ENCODE measurements at places on chromosomes 5 and 9.

- DNase-seq: no peak
Measured at GRCh38 chr9:89358985-89359384, 40.7 kb downstream of the SECISBP2 start.

- DNase-seq: no peak
Measured at GRCh38 chr5:6861667-6862066, 148.4 kb downstream of the TENT4A start.

GRCh38 chr5:169494941-169495548 lies 88.5 kb upstream of the SPDL1 start:
- DNase-seq: no peak

GRCh38 chr9:34983209-34983608 lies 6.3 kb upstream of the DNAJB5 start:
- DNase-seq: no peak

DNA sequence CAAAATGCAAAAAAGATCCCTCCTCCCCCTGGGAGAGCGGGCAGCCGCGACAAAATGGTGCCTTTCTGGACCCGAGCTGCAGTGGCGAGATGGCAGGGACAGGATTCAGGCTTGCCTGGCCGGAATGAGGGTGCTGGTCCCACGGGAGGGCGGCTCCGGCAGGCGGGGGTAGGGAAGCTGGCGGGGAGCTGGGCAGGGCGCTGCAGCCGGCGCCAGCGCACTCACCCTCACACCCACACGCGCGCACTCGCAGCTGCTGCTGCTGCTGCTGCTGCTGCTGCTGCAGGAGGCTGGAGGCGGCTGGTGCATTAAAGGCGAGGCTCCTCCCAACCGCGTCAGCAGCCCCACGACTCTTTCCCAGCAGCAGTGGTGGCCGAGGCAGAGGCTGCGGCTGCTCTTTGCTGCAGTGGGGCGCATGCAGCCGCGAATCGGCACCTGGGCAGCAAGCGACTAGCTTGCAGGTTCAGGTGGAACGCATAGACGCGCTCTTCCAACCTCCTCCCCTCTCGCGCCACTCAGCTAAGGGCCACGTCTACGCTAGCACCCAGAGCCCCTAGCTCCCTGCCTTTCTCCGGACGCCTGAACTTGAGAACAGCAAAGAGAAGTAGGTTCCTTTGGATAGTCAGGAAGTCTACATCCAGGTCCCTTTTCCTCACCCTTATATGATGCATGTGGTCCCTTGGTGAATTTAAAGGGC lies at the start of gene PPP2R2B:
Gene PPP2R2B (minus strand): TSS at position 282 of the 697 bp plus-strand sequence.
- no peak for DNase-seq

DNA sequence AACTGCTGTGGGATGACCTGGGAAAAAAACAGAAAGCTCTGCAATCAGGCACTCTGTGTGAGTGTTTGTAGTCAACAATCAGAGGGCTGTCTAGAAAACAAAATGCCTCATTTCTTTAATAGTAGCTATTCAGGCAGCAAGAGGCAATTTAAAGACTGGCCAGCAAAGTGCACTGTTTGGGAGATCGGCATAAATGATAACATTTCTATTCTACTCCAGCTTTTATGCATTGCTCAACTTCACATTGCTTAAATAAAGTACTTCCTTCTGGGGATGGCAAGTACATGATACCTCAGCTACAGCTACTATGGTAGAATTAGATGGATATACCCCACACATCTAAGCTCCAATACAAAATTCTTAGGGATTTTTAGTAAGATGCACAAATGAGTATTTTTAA lies 193.1 kb downstream of the DCP2 start:
- DNase-seq: no peak

GRCh38 chr9:95143591-95144561 lies 173.6 kb downstream of the FANCC start:
- no peak for DNase-seq

- DNase-seq: no peak
Measured at GRCh38 chr9:33868440-33868973, 51.5 kb downstream of the UBE2R2 start.

- DNase-seq: no peak
Measured at GRCh38 chr9:17509701-17510100, 69.2 kb upstream of the SH3GL2 start.

GRCh38 chr5:56259002-56259511 lies 25.9 kb upstream of the ANKRD55 start:
- DNase-seq: no peak

DNA sequence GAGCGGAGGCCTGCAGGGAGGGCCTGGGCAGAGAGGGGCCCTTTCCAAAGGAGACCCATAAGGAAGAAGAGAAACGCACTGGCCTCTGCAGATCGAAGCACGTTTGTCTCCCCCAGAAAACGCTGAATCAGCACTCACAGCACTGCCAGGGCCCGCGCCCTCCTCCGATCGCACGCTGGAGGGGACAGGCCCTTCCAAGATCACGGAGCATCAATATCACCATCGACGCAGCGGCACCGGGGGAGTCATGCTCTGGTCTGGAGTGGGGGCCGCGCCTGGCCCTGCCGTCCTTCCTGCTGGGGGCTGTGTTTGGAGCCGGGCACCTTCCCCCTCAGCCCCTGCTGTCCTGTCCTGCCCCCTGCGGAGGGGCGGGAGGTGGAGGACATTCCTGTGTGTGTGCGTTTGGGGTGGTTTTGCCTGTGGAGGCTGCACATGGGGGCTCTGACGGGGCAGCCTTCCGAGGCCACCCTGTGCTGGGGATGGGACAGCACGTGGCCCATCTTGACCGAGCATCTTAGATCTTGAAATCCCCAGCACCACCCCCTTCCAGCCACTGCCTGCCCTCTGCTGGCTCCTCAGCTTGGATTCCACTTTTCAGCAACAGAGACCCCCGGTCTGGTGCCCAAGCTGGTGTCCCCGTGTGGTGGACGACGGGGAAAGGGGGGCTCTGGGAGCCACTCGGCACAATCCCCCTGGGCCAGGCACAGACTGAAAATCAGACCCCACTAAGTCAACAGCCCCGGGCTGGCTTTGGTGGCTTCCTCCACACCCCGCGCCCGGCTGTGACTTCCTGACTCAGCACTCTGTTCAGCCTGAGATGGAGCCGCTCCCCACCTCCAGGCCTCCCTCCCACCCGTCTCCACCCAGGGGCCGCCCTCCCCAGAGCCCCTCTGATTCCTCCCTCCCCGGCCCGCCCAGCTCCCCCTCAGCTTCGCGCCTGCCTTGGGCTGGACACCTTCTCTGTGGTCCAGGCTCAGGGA lies 8.3 kb downstream of the TMEM250 start:
- no peak for DNase-seq

- DNase-seq: peak; percentile 81
Measured at GRCh38 chr9:16540743-16541613, 329.5 kb downstream of the BNC2 start.

DNA sequence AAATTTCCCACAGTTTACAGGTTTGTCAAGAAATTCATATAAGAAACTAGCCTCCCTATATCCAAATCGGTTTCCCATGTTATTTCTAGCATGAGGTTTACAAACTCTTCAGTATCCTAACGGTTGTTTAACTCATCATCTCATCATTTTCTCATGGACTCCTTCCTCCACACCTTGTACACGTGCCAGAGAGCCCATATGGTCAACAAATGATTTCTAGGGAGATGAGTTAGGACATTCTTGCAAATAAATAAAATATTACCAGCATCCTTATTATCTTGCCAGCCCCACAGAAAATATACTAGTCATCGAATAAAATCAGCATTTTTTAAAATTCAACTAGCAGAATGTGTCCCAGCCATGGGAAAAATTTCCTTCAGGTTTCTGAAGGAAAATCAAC lies 285.2 kb downstream of the EBF1 start:
- DNase-seq: no peak

GRCh38 chr5:173245319-173246134 lies 10.5 kb upstream of the NKX2-5 start:
- DNase-seq: no peak

GRCh38 chr5:132773601-132774355 lies 3.3 kb downstream of the SEPTIN8 start:
- no peak for DNase-seq

GRCh38 chr5:125668884-125669283 lies 754.3 kb upstream of the GRAMD2B start:
- no peak for DNase-seq

GRCh38 chr5:157652377-157652692 lies at the start of gene SOX30:
TSS of gene SOX30 (minus strand) at chr5:157652438. CDS start at chr5:157652078, 360 bp downstream.
- no peak for DNase-seq

DNA sequence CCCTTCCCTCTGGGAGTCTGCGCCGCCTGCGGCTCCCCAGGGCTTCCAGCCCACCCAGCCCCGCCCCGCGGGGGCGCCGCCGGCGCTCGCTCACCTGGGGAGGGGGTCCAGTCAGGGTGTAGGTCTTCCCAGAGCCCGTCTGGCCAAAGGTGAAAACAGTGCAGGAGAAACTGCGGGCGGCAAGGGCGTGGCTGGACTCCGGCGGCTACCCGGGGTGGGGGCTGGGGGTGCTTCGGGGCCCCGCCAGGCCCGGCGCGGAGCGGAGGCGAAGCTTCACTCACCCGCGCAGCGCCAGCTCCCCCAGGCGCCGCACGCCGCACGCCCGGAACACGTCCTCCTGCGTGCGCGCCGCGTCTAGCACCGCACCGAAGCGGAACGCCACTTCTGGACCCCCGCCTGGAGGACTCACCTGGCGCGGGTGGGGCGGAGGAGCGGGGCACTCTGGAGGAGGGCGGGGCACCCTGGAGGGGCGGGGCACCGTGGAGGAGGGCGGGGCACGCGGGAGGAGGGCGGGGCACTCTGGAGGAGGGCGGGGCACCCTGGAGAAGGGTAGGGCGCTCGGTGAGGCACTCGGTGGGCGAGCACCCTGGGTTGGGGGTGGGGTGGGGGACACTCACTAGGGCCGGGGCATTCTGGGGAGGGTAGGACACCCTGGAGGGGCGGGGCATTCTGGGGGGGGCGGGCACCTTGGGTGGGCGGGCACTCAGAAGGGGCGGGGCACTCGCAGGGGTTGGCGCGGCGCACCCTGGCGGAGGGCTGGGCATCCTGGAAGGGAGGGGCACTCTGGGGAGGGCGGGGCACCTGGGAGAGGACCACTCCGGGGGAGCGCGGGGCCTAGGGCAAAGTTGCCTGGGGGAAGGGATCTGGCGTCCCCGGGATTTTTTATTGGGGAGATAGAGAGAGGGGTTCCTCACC lies 814 bp downstream of the KIF12 start:
- peak; percentile 70 for DNase-seq

DNA sequence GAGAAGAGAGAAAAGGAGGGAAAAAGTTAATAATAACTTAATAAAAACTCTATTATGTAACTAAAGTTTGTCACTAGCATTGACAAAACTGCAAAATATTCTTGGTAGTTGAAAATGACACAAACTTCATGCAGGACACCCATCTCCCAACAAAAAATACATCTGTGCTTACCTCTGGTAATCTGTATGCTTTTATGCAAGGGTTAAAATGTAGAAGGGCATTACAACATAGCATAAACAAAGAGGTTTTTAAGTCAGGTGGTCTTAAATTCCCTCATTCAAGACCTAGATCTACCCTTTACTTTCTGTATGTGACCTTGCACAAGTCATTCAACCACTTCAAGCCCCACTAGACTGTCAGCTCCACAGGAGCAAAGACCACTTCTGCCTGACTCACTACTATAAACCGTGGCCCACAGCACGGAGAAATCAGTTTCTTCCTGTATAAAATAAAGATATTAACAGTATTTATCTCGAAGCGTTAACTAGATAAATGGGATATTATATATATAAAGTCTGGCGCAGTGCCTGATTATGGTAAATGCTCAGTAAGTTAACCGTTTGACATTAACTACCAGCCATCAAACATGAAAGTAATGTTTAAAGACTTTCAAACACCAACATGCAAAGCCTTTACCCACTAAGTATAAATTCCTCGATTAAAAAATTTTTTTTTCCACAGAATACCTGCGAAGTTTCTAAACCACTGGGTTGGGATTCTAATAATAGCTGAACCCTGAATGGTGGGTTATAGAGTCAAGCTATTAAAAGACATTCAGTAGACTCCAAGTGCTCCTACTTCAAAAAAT lies 2.0 kb downstream of the FBXL17 start:
- no peak for DNase-seq

DNA sequence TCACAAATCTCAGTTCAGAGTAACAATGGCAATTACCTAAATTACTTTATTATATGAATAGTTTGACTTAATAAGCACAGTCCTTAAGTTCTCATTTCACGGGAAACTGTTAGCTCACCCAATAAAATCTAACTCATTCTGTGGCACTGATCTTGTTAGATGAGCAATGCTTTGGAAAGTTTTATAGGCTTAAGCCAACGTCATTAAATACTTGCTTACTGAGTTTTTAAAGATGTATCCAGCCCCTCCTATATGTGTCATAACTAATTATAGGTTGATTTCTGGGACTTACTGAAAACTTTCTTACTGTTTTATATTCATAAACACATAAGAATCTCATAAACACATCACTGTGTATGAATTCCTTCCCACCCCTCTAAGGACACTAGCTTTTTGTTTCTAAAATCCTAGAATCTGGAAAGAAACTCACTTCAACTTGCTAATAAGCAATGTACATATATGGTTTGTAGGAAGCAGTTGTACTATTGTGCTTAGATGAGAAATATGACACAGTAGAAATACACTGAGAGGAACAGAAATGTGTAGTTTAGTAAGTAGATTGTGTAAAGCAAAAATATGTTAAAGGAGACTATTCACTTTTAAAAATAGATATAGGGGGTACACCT lies 14.1 kb upstream of the MARCOL start:
- DNase-seq: no peak

DNA sequence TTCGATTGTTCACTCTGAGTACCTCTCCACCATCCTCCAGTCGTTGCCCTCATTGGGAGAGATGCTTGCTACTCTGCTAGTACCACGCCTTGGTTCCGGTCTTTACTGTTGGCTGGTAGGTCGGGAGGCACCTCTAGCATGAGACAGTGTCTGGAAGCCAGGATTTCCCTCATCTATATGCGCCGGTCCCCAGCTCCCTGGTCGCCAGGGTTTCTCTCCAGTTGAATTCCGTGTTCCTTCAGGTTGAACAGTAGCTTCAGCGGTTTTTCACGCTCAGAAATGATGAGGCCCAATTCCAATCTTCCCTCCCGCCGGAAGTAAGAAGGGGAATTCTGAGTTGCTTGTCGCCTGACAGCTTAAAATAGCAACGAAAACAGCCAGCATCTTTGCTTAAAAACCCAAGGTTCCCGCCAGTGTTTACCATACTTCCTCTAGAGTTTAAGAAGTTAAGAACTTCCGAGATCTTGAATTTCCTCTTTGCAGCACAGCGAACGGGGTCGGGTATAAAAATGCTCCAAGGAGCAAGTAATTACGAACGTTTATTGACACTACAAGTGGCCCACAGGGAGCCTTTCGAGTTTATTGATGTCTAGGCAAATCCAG lies 1.3 kb upstream of the ST8SIA4 start:
- no peak for DNase-seq

GRCh38 chr5:142915813-142916424 lies 145.7 kb downstream of the ARHGAP26 start:
- peak; percentile 14 for DNase-seq

GRCh38 chr5:116764941-116765340 lies 190.3 kb upstream of the SEMA6A start:
- DNase-seq: no peak

- DNase-seq: no peak
Measured at GRCh38 chr9:3575821-3576220, 50.0 kb upstream of the RFX3 start.

GRCh38 chr5:146027751-146028150 lies 77.6 kb downstream of the PLAC8L1 start:
- DNase-seq: no peak
